Testis (tissue), 5 donors: ENCODE measurements at places on chromosomes 7 and 10.

DNA sequence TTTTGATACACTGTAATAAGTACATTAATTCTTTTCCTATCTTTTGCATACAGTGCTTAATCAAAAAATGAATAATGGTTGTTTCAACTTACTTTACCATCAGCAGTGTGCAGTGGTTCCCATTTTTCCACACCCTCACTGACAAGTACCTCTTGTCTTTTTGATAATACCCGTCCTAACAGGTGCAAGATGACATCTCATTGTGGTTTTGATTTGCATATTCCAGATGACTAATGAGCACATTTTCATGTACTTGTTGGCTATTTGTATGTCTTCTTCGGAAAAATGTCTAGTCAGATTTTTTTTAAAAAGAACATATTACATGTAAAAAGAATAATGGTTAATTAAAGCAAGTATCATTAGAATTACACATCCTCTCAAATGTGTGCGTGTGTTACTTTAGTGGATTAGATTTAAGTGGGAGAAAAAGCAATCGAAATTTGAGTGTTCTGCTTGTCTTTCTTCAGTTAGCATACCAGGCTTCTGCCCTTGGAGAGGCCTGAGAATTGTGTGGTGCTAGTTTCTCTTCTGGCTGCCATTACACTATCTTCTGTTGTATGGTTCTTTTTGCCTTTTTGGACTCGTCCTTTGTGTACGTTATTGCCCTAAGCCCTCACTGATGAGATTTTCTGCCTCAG lies 291.2 kb downstream of the AUTS2 start:
- no peak for DNase-seq

DNA sequence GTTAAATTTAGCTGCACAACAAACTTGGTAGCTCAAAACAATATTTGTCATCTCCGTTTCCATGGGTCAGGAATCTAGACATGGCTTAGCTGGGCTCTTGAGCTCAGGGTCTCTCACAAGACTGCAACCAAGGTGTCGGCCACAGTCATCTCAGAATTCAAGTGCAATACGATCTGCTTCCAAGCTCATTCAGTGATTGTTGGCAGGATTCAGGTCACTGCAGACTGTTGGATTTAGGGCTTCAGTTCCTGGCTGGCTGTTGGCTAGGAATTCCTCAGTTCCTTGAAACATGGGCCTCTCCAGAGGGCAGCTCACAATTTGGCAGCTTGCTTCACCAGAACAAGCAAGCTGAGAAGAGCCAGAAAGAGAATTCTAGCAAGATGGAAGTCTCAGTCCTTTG lies 17.5 kb upstream of the CHST3 start:
- no peak for DNase-seq

DNA sequence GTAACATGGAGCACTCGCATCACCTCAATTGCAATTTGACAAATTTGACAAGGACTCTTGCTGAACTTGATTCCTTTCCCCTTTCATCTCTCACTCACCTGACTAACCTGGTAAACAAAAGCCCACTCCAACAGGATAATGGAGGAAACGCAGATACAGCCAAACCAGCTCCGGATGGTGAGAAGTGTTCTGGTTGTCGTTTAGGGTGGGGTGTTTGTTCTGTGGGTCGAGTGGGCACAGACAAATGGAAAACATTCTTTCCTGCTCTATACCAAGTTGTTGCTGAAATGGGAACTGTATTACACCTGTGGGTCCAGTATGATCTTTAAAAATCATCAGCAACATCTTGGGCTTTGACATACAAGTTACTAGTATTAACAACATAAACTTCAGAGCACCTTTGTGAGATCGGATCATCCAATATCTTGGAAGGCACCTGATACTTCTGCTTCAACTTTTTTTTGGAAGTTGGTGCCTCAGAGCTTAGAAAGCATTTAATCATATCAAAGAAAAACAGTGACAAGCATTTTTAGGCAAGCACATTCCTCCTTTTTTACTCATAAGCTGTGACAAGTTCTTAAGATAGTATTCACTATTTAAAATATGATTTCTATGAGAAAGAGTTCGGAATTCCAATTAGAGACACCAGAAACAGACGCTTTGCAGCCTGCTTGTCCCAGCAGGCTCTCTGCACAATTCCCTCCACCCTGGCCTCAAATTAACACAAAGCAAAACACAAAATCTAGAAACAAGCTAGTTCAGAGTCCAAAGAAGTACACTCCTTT lies 58.1 kb downstream of the CCDC186 start:
- no peak for DNase-seq

GRCh38 chr7:138167222-138167621 lies 91.0 kb downstream of the AKR1D1 start:
- DNase-seq: no peak

- peak; percentile 36 for DNase-seq
These were observed 20.7 kb downstream of the COX15 start for GRCh38 chr10:99711129-99711719.

- DNase-seq: no peak
These were observed 999 bp downstream of the ITIH5 start for GRCh38 chr10:7665767-7666166.

DNA sequence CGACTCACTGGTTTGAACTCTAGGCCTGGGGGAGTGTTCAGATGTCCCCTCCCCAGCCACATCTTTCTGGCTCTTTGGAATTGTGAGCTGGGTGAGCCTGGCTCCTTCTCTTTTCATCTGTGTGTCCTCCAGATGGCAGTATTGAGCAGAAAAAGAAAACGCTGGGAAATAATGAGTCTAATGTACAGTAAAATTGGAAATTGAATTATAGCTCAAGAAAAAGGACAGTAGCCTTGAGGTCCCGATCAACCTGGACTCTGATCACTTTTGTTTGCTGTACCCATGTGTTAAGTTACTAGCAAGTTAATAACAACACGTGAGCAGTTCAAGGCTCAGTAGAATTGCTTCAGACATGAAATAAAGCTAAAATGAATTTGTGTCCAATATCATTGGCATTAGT lies 77.9 kb downstream of the SNX10 start:
- peak; percentile 60 for DNase-seq

DNA sequence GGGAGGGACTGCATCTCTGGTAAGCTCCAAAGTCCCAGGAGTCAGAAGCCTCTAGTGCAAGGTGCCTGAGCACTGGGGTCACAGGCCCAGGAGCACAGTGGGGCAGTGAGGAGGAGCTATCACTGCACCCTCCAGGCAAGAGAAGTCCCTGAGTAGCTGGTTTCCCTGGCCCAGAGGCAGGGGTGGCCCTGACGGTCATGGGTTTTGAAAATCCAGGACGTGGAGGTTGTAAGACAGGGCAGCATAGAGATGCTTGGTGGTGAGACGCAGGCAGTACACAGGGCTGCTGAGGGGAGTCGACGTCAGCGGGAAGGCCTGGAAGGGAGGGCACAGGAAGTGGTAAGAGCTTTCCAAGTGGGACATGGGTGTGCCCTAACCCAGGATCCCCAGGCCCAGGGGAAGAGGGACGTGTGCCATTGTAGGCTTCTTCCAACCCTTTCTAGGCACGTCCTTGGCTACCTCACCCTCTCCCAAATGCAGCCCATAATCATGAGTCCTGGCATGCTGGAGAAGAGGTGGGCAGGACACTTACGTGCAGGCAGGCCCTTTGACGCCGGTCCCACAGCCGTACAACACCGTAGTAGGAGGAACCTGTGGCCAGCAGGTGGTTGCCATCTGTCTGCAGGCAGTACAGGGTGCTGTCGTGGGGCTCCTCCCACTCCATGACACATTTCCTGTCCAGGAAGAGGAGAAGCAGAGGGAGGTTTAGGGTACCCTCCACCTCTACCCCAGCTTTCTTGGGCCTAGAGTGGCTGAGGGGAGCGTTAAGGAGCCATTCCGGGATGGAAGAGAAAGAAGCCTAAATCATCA lies 23.2 kb downstream of the DPCD start:
- DNase-seq: no peak

DNA sequence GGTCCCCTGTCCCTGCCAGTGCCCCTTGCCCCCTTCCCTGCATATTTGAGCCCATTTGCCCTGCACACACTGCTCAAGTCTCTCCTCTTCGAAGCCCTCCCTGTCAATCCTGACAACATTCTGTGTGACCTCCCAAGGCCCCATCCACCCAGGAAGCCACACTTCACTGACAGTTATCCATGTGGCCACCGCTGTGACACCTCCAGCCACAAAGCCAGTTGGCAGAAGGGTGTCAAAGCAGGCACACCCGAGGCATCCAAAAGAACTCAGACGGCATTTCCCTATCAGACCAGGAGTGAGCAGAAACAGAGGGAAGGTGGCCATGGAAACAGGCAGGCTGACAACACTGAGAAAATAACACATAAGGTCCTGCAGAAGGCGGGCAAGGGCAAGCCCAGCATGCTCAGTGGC lies 4.6 kb downstream of the POLM start:
- DNase-seq: no peak

- DNase-seq: no peak
These were observed 19.2 kb downstream of the PLA2G12B start for GRCh38 chr10:72935361-72935760.

GRCh38 chr10:96687317-96688012 lies 32.8 kb downstream of the PIK3AP1 start:
- DNase-seq: no peak

DNA sequence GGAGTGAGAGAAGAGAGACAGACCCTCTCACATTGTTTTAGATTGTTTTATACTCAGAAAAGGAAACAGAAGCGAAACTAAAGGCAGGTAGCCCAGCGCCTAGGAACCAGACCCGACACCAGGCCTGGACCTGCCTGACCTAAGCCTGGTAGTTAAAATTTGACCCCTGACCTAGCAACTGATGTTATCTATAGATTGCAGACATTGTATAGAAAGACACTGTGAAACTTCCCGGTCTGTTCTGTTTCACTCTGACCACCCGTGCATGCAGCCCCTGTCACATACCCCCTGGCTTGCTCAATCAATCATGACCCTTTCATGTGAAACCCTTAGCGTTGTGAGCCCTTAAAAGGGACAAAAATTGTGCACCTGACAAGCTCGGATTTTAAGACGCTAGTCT lies 31.6 kb downstream of the VIPR2 start:
- no peak for DNase-seq

GRCh38 chr7:13628239-13629001 lies 361.0 kb downstream of the ETV1 start:
- DNase-seq: no peak

DNA sequence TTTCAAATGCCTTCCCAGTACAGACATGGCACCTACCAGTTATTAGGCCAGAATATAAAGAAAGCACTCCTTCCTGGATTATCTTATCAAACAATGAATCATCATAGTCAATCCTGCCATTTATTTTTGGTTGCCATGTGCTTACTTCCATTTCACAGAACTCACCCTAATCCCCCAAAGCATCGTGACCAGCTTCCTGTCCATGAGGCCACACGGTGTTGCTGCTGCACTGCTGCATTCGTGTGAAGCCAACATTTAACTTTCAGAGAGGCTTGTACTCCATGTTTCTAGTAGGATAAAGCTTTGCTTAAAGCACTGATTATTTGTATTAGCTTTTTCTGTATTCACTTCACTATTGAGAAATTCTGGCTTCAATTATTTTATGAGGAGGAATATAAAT lies 14.4 kb downstream of the COL28A1 start:
- DNase-seq: no peak

DNA sequence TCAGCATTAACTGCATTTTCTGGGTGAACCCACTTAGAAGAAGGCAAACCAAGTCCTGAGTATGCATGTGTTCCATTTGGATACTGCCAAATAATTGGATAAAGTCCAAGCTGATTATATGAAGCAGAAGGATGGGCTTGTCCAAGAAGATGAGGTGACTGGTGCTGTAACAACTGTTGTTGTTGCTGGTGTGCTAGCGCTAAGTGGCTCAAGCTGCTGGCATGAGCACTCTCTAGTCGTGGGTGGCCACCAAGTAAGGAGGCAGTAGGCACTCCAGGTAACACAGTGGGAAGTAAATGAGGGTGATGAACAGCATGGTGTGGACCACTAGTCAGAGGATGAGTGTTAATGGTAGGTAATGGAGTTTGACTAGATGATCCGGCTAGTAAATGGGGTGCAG lies 80.4 kb downstream of the NRBF2 start:
- no peak for DNase-seq

- no peak for DNase-seq
These were observed 114.2 kb downstream of the ZMIZ1 start for GRCh38 chr10:79182781-79183467.

DNA sequence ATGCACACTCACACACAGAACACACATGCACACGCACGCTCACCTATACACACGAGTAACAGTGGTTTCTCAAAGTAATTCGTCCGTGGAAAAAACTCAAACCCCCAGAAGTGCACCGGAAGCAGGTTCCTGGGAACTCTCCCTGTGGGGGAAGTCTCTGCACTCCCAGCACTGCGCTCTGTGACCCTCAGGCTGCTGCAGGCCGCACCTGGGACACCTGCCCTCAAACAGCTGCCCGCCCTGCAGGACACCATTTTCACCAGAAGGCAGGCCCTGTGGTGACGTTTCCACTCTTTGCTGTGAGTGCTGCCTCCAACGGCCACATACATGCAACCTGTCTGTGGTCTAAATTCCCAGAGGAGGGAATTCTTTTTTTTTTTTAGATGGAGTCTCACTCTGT lies 21.3 kb downstream of the YKT6 start:
- DNase-seq: no peak

GRCh38 chr7:140635345-140635744 lies 5.3 kb downstream of the DENND2A start:
- DNase-seq: no peak

DNA sequence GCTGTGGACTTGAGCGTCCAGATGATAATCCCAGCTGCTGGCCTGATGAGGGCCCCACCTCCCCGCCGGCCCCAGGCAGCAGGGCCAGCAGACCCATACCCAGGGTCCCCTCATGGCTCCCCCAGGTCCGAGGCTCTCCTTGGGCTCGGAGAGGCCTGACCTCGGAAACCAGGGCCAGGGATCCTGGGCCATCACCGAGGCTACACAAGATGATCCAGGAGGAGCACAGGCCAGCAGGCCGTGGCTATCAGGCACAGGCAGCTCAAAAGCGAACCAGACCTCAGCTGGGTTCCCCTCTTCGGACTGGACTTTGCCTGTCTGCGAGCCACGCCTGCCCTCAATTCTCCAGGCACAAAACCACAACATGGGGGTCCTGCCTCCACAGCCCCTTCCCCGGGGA lies 17.4 kb downstream of the PDGFA start:
- DNase-seq: no peak

DNA sequence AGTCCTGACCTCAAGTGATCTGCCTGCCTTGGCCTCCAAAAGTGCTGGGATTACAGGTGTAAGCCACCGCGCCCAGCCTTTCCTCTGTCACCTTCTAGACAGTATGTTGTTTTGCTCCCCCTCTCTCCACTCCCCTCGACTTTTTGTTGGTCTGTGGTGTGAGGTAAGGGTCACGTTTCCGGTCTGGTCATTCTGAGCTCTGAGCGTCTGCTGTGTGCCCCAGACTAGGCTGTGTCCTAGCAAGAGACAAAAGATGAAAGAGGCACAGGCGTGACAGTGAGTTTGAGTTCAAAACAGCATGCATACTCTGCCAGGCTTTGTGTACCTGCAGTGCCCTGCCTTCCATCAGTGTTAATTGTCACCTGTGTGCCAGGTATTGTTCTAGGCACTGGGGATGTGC lies 87.4 kb upstream of the PPIF start:
- no peak for DNase-seq

DNA sequence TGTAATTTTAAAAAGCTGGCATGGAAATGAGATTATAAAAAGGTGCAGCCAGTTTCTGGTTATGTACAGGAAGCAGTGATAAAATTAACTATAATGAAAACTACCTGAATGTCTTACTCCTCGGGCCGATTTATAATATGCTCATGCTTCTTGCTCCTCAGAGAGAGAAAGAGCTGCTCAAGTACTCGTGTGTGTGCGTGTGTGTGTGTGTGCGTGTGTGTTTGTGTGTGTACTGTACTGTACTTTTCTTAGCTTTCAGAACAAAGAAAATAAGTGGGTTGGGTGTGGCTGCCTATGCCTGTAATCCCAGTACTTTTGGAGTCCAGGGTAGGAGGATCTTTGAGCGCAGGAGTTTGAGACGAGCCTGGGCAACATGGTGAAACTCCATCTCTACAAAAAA lies 96.6 kb upstream of the NMT2 start:
- DNase-seq: no peak
